ENCODE measurements at places on chromosomes 5 and 9.

GRCh38 chr9:24500761-24501160, 44.9 kb downstream of the IZUMO3 start:
- DNase-seq, result no peak

DNA sequence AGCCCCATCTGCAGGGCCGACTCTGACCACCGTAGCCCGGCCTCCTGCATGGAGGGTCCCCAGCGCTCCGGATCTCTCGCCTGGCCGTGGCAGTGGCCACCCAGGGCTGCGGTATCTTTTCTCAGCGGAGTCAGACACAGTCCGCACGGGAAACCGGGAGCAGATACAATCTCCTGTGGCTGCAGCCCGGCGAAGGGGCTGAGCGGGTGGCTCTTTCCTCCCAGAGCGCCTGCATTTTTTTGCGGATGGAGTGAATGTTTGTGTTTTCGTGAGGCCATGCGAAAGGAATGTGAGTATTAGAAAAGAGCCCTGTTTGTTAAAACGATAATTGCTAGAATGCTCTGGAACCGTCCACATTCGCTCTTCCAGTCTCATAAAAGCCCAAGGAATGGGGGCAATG, 53.4 kb upstream of the PTCH1 start:
- no peak for DNase-seq

DNA sequence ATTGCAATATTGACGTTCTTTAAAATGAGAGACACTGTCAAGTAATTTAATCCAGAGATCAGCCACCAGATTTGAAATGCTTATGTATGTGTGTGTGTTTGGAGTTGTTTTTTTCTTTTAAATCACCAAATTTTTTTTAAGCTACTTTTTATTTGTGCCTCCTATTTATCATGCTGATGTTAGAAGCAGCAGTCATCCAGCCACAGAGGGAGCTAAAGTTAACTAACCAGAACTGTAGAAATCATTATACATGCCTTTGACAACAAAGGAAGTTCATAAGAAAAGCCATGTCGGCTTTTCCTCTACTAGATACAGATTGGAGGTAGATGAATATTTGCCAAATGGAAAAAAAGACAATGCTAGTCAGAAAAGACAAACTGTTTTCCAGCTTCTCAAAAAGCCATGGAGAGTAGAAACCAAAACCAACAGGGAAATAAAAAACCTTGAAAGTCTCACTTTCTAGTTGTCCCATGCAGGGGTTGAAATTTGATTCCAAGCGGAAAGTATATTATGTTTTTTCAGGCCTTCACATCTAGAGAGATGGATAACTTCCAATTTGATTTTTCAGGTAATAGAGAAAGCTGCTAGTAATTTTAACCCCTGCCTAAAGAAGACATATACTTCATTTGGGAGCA, 4.5 kb downstream of the PURA start:
- DNase-seq, result no peak

- DNase-seq, result no peak
Observed at GRCh38 chr9:18746631-18747030, 272.7 kb downstream of the ADAMTSL1 start.

DNA sequence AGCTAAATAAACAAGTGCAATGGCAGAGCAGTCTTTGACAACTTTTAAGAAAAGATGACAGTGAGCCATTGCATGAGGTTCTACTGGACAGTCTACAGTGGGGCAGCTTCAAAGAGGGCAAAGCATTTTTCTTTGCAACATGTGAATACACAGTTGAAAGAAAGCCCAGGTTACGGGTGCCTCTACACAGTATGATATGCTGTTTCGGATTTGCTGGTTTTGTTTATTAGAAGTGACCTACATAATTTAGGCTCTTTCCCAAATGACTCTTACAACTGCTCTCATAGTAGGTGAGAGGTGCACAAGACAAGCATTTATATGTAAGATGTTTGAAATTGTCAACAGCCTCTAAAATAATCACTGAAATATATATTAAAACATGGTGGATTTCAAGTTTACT, 62.4 kb downstream of the MEF2C start:
- no peak for DNase-seq

DNA sequence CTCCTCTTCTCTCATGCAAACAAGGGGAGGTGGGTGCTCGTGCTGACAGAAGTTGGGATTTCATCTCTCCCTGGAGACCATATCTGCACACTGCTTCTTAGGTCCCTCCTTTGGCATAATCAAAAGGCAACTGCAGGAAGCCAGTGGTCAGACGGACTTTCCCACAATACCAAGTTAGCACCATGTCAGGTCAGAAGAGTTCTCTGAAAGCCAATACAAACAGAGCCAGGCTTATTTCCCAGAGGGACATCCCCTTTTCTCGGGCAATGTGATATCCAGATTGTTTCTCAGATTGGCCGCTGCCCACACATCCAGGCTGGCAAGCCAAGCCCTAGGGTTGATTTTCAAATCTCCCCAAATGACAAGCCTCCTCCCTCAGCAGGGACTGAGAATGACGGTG, 241.1 kb downstream of the NFIB start:
- no peak for DNase-seq
